Neural progenitor cell (in vitro differentiated cells): ENCODE measurements at places on chromosomes 5 and 9. TPM values are rescaled to one million over a fixed set of nuclear protein-coding genes. Genes with fewer than 3 reads are reported as not detected.

Gene FGD3
- total RNA-seq, result 0.56 and 0.68 TPM in 2 replicates

DNA sequence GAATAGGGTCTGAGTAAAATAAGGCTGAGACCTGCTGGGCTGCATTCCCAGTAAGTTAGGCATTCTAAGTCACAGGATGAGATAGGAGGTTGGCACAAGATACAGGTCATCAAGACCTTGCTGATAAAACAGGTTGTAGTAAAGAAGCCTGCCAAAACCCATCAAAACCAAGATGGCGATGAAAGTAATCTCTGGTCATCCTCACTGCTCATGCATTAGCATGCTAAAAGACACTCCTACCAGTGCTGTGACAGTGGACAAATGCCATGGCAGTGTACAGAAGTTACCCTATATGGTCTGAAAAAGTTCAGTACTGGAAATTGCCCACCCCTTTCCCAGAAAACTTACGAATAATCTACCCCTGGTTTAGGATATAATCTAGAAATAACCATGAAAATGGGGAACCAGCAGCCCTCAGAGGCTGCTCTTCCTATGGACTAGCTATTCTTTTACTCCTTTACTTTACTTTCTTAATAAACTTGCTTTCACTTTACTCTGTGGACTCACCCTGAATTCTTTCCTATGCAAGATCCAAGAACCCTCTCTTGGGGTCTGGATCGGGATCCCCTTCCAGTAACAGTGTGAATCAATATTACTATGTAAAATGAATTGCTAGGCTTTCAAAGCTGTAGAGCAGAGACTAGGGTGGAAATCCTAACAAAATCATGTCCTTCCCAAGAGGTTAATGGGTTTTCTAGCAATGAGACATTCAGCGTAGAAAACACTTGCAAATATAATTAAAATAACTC is 257.8 kb downstream of the KIAA0825 start:
- H3K4me1 ChIP-seq, result peaks cover 3% of the 10 kb centered on the region
- no peak overlapping the region for H3K27ac ChIP-seq
- H3K27me3 ChIP-seq, result no peaks in the 10 kb centered on the region
- DNase-seq, result no peak

- peaks cover 16% of the 10 kb centered on the region for H3K4me1 ChIP-seq
- H3K27ac ChIP-seq, result no peak overlapping the region
- no peaks in the 10 kb centered on the region for H3K27me3 ChIP-seq
Observed at GRCh38 chr9:110545705-110546104, 33.8 kb downstream of the SVEP1 start.

Gene SCGB3A1
- not detected in 2 replicates for total RNA-seq

Gene DNAI1
- 0.52 and 1.3 TPM in 2 replicates for total RNA-seq

Gene SPATA24
- 15.2 and 15.7 TPM in 2 replicates for total RNA-seq

DNA sequence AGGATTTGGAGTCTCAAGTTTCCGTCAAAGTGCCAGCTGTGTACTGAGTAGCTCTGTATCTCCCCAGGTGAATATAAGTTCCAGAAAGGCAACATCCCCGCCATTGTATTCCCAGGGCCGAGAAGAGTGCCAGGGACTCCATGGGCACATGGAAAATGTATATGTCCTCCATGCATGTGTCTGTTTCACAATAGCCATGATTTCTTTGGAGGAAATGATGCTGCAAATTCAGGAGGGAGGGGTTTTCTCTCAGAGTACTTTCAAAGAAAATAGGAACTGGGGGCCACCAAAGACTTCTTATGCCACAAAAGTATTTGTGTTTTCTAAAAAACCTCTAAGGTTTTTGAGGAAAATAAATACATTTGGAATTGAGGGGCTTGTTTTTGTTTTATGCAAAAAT is 524.6 kb downstream of the BNC2 start:
- H3K4me3 ChIP-seq, result no peak overlapping the region
- no peak for DNase-seq
- peak overlapping the region; percentile 92 for H3K27ac ChIP-seq
- peaks cover 35% of the 10 kb centered on the region for H3K4me1 ChIP-seq
- no peaks in the 10 kb centered on the region for H3K36me3 ChIP-seq

Gene CXCL14
- 0.45 TPM in 1 of 2 replicates, not detected in the other for total RNA-seq
